Activated T-cell treated with anti-CD3 and anti-CD28 coated beads, Interleukin-2, amount 50 U/mL, for 48 hours (primary cell): ENCODE measurements at places on chromosomes 2 and 18.

GRCh38 chr18:28108254-28108653 lies 68.7 kb downstream of the CDH2 start:
- no peak for DNase-seq

GRCh38 chr2:54347622-54348021 lies 91.6 kb upstream of the TSPYL6 start:
- no peak for DNase-seq

DNA sequence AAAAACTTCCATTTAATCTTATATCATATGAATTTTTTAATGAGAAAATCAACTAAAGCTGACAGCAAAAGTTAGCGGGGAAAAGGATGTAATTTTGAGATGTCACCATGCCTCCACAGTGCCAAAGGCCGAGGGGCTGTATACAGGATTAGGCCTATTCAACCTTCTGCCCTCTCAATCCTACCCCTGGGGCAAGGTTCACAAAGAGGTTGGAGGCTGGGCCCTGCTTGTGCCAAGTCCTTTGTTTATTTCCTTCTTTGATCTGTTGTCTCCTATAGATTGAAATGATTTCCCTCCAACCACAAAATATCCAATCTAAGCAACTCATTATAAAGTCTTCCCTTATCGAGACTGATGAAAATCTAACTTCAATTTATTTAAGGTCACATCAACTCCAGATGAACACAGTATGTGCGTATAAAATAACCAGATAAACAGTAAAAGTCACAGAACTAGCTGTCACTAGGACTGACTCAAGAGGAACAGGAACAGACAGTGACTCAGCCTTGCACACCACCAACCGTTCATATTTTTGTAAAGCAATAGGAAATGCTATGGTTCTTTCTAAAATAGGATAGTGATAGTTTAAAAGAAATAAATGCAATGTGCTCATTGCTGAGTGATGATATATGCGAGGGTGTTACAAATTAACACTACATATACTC lies 95.8 kb downstream of the SLC25A12 start:
- no peak for DNase-seq

GRCh38 chr2:182911813-182912517 lies 45.5 kb upstream of the FRZB start:
- DNase-seq: no peak

- DNase-seq: no peak
Measured at GRCh38 chr2:27231921-27232320, 14.8 kb downstream of the CAD start.

- DNase-seq: no peak
Measured at GRCh38 chr2:239247401-239248245, 153.2 kb downstream of the HDAC4 start.

DNA sequence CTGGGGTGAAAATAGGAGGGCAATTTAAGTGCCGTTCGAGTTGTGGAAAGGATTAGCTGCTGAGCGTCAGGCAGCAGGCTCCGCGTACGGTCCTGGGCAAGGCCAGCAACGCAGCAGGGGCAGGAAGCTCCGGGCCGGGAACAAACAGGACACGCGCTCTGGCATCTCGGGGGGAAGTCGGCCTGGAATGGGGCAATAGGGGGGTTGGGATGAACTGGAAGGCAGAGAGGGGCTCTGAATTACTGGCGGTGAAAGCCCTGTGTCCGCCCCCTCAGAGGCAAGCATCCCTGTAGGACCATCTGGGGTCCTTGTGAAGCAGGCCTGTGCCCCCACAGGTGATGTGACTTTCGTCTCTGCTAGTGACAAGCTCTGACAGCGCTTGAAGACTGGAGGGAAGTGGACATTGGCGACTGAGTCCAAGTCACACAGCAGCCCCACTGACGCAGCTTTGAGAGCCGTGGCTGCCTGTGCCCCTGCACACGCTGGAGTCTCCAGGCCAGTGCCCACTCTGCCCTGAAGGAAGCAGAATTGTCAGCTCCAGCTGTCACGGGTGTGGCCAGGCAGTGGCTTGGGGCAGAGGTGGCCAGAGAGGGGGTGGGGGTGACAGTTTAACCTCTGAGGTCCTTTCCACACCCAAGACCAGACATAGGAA lies 22.3 kb downstream of the GPR35 start:
- DNase-seq: peak; percentile 11

GRCh38 chr18:75472396-75472795 lies 44.9 kb upstream of the SMIM21 start:
- DNase-seq: no peak

DNA sequence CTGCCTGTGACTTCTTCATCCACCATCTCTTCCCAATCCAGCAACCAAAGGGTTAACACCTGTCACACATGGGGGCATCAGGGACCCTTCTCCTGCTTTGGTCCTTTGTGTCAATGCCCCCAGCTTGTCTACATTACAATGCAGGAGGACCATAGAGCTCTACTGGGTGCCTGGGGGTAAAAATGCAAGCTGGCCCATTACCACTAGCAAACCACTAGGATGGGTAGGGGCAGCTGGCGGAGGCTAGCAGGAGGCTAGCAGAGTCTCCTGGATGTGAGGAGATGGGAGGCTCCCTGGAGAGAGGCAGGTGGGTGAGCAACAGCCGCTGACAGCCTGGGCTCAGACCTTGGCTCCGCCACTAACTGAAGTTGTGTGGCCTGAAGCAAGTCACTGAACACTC lies 153.4 kb upstream of the SKOR2 start:
- DNase-seq: no peak

- DNase-seq: no peak
Measured at GRCh38 chr18:9751371-9752031, 43.4 kb downstream of the RAB31 start.

GRCh38 chr18:10047237-10047636 lies 133.4 kb downstream of the VAPA start:
- no peak for DNase-seq

- DNase-seq: no peak
Measured at GRCh38 chr2:136653861-136654260, 111.5 kb upstream of the THSD7B start.

DNA sequence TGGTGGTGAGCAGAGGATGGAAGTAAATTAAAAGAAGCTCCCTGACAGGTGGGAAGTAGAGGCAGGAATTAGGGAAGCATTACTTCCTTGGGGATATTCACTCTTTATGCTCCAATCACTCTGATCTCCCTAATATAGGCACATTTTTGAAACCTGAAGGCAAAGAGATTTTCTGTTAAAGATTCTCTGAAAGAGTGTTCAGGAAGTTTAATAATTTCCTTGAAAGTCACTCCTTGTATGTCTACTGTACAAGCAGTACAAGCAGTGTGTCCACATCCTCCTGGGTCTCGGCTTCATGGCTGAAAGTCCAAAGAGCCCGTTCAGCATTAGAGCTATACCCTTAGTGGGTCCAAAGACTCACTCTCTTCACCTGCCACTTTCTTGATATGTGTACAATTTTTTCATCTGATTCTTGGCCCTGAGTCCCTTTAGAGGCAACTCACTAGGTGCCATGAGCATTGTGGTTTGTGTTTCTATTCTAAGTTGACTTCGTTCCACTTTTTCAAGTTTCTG lies 60.2 kb downstream of the AAK1 start:
- no peak for DNase-seq

- DNase-seq: no peak
Measured at GRCh38 chr18:55237660-55238059, 278.4 kb upstream of the CCDC68 start.

- DNase-seq: no peak
Measured at GRCh38 chr2:189129971-189130370, 49.6 kb downstream of the COL5A2 start.

DNA sequence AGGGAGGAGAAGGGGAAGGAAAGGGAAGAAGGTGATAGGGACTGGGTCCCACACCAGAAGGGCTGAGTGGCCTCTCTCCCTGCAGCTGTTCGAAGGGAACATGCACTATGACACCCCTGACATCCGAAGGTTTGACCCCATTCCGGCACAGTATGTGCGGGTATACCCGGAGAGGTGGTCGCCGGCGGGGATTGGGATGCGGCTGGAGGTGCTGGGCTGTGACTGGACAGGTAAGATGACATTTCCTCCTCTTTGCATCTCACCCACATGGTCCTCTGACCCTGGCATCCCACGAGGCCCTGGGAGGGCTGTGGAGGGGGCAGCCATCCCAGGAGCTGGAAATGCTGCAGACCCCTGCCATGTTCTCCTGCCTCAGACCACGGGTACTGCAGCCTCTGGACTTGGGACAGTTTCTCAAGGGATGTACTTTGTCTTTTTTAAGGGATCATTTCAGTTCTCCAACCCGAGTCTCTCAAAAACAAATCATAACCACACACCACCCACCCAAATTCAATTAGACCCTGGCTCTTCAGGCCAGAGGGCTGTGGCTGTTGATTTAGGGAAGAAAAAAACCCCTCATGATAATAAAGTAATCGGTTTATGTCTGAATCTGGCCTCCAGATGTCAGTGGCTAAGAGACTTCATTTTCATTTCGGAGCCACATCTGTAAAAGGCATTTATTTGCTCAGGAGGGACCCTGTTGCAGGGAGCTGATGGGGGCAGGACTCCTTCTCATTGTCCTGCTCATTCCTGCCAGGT lies 63.5 kb downstream of the NRP2 start:
- no peak for DNase-seq

DNA sequence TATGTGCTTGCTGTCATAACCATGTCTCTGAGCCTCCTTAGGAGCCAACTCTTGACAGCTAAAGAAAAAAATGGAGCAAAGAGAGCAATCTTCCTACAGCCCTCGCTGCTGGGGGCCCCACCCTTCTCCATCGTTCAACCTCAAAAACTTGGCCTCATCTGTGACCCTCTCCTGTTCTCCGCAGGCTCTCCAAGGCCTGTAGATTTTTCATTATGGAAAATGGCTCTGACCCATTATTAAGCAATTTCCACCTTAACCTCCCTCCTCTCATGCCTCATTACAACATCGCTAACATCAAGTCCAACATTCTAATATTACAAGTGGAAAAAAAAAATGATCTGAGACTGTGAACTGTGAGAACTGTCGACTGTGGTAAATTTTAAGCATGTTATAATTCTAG lies 98.7 kb downstream of the SLC8A1 start:
- no peak for DNase-seq

DNA sequence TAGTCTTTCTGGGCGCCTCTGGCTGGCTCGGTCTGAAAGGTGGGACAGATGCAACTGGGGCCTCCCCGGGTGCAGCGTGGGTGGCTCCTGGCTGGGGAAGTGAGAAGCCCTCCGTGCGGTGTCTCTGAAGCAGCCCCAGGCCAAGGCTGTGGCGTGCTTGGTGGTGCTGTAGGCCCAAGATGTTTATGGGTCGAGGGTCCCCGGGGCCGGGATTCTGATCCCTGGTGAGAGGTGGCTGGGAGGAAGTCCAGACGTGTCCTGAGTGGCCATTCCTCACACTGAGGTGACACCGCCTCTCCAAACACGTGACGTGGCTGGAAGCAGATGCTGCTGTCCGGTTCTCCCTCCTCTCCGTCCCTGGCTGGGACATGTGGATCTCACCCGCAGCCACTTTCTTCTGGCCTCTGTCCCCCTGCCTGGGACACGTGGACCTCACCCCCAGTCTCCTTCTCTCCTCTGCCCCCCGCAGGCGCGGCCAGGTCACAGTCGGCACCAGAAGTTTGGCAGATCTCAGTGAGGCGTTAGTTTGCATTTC lies 12.6 kb downstream of the RTP5 start:
- peak; percentile 87 for DNase-seq

- no peak for DNase-seq
Measured at GRCh38 chr2:57515366-57515765, 531.2 kb upstream of the VRK2 start.

- DNase-seq: no peak
Measured at GRCh38 chr2:37343537-37344434, 644 bp upstream of the QPCT start.

DNA sequence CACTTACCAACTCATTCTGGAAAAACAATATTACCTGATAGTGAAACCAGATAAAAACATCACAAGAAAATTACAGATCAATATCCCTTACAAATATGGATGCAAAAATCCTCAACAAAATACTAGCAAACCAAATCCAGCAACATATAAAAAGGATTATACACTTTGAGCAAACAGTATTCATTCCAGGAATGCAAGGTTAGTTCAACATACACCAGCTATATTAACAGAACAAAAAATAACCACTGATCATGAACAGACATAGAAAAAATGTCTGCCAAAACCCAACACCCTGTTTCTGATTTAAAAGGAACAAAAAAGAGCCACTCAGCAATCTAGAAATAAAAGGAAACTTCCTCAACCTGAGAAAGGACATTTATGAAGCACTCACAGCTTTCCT lies 62.1 kb downstream of the TLK1 start:
- no peak for DNase-seq

GRCh38 chr2:170950221-170950761 lies 21.2 kb downstream of the GORASP2 start:
- no peak for DNase-seq
